Right cardiac atrium (tissue), 5 donors: ENCODE measurements at places on chromosomes 12 and 14. TPM values are rescaled to one million over a fixed set of nuclear protein-coding genes. Genes with fewer than 3 reads are reported as not detected.

PLXNC1 gene
- polyA plus RNA-seq, result 2.4 TPM

GRCh38 chr14:99155173-99156089 lies 116.6 kb downstream of the BCL11B start:
- no peak for DNase-seq

CLEC1B gene
- polyA plus RNA-seq, result not detected

- DNase-seq, result no peak
These were observed 6.6 kb downstream of the APPL2 start for GRCh38 chr12:105229371-105229770.

SUSD6 gene
- polyA plus RNA-seq, result 9.1 TPM

DNA sequence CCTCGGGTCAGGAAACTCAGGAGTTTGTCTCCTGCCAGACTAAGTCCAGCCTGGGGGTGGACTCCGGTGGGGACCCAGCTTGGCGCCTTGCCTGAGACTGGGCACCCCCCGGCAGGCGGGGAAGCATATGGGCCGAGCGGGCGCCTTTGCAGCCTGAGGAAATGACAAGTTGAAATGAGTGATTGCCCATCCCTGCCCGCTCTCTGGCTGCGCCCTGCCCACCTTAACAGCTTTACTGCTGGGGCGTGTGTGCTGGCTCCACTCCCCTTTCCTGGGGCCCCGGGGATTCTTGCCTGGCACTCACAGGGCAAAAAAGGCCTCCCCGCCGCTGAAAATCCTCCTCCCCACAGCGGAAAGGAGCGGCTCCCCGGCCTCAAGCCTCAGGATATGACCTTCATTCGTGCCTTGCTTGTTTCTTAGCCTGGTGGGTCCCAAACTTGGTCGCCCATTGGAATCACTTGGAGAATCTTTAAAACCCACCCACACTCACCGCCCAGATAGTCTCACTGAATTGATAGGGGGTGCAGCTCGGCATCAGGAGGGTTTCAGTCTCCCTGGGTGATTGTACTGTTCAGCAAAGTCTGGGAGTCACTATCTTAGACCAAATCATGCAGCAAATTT lies 1.5 kb downstream of the RFLNA start:
- DNase-seq, result no peak

GRCh38 chr14:40312296-40312695 lies 880.1 kb upstream of the FBXO33 start:
- no peak for DNase-seq

- no peak for DNase-seq
These were observed 448.7 kb upstream of the OR4E1 start for GRCh38 chr14:22122227-22122818.

INSM2 gene
- polyA plus RNA-seq, result not detected

DNA sequence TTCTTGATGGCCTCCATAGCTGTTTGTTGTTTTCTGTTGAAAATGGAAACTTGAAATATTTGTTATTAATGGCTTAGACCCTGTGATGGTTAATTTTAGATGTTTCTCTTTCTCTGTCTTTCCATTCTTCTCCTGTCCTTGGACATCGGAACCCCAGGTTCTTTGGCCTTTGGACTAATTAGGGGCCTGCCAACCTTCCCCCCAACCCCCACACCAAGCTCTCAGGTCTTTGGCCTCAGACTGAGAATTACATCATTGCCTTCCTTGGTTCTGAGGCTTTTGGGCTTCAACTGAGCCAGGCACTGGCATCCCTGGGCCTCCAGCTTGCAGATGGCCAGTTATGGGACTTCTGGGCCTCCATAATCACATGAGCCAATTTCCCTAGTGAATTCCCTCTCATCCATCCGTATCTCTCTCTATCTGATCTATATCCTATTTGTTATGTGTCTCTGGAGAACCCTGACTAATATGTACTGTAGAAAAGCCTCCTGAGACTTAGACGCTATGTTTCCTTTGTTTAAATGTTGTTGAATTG lies 71.6 kb downstream of the FGD4 start:
- no peak for DNase-seq

SDSL gene
- 8.0 TPM for polyA plus RNA-seq

GRCh38 chr12:1413930-1414329 lies 180.5 kb downstream of the FBXL14 start:
- DNase-seq, result no peak
